ENCODE measurements at places on chromosomes 12 and 14.
A peak's percentile ranks its signal among the peaks of the same experiment; 100 is the strongest.

DNA sequence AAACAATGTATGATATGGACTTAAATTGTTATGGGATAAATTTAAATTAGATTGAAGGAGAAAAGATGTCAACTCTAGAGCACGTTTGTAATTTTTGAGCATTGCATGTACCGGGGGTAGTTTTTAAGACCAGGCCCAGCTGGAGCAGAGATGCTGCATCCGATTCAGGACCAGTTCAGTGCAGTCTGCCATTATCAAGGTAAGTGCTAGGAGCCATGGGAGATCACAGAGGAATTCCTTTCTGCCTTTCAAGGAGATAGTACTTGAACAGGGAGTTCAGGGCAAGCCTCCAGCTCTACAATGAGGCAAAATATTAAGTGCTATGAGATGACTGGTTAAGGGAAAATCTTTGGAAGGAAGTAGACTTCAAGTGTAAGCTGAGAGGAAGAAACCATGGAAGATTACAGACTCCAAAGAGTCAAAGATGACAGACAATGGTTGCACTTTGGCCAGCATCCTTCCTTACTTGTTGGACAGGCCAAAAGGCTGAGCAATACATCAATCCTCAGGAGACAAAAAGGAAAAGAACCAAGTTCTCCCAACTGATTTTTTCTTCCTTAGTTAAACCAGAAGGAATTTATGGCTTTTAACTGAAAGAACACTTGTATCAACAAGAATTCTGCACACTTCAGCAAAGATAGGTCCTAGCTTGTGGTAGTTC lies 113.2 kb upstream of the HIF1A start:
- DNase-seq: no peak

GRCh38 chr12:64170024-64170423 lies 52.1 kb downstream of the KICS2 start:
- DNase-seq: no peak

GRCh38 chr14:80455031-80455430 lies 243.7 kb upstream of the DIO2 start:
- no peak for DNase-seq

DNA sequence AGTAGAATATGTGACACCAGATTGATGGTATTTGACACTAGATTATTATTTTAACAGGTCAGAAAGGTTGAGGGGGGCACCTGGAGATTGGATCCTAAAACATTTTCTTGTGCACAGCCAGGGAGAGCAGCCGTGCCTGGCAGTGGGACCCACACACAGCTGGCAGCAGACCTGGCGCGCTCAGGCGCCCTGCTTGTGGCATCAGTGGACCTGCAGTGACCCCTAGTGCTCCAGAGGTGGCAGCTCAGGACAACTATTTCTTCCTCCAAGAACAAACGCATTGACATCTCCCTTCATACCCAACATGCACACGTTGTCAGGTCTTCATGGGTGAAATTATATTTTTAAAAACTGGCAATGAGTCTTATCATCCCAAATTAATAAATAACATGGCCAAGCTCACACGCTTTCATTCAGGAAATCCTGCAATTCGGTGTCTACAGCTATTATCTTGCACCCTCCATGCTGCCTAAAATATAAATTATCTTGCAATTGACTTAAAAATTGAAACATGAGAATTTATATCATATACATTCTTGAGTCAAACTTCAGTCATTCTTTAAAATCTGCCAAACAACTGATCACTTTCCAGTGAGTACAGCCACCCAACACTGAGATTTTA lies 7.7 kb upstream of the TMEM132D start:
- DNase-seq: no peak

GRCh38 chr12:45994736-45995135 lies 4.4 kb upstream of the SCAF11 start:
- DNase-seq: no peak

- peak; percentile 79 for DNase-seq
Observed at GRCh38 chr14:85106506-85106905, 423.4 kb upstream of the FLRT2 start.

- no peak for DNase-seq
Observed at GRCh38 chr14:71338153-71338552, 430.9 kb downstream of the PCNX1 start.

GRCh38 chr12:82627799-82628198 lies 58.9 kb upstream of the TMTC2 start:
- no peak for DNase-seq

- DNase-seq: no peak
Observed at GRCh38 chr14:56217380-56218045, 99.3 kb downstream of the PELI2 start.

GRCh38 chr12:124837958-124838803 lies 25.5 kb downstream of the SCARB1 start:
- DNase-seq: no peak

- peak; percentile 7 for DNase-seq
Observed at GRCh38 chr14:80465546-80466220, 254.4 kb upstream of the DIO2 start.

GRCh38 chr14:62126879-62127478 lies 364.8 kb downstream of the SNAPC1 start:
- peak; percentile 38 for DNase-seq

- DNase-seq: no peak
Observed at GRCh38 chr14:69860221-69860620, 19.0 kb upstream of the SMOC1 start.

DNA sequence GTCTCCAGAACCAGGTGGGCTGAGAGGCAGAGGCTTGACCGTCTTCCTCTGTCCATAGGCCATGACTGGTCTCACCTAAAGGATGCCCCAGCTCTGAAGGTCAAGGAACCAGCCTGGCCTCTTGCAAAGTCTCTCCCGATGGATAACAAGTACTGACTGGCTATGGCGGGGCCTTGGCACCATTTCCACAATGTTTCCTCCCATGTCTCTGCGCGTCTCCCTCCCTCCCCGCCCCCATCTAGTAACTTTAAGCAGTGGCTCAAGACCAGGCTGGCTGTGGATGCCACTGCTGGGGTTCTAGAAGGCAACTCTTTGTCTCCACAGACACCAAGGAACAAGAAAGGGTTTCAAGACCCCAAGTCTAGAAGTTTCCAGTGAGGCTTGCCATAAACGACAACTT lies 275.5 kb downstream of the DPF3 start:
- no peak for DNase-seq

DNA sequence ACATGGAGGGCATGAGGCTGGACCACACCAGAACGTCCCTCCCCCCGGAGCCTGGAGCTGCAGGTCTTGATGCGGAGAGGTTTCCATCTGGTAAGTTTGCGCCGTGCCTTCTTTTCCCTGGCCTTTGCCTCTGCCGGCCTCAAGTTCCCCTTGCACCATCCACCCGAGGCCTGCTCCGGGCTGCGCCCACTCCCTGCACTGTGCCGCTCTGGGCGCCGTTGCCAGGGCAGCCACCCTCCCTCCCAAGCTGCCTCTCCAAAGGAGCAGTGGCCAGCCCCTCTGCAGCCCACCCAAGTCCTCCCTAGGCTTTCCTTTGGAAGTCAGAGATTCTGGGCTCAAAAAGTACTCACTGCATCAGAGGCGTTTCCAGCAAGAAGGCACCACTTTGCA lies 46.2 kb upstream of the MEG3 start:
- DNase-seq: no peak

DNA sequence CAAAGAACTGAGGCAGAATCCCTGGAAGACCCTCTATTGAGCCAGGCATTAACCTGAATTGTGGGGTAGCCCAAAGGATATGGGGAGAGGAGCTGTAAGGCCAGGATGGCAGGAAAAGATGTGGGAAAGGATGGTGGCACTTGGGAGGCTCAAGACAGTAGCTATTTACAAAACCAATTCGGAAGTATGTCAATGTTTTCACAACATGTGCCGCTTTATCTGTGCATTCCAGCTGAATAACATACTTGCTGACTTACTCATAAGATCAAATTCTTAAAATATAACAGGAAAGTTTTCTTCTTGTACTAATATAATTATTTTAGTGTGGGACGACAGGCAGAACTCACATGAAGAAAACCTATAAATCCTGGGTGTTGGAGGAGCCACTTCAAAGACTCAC lies 10.6 kb downstream of the BBS10 start:
- DNase-seq: no peak

DNA sequence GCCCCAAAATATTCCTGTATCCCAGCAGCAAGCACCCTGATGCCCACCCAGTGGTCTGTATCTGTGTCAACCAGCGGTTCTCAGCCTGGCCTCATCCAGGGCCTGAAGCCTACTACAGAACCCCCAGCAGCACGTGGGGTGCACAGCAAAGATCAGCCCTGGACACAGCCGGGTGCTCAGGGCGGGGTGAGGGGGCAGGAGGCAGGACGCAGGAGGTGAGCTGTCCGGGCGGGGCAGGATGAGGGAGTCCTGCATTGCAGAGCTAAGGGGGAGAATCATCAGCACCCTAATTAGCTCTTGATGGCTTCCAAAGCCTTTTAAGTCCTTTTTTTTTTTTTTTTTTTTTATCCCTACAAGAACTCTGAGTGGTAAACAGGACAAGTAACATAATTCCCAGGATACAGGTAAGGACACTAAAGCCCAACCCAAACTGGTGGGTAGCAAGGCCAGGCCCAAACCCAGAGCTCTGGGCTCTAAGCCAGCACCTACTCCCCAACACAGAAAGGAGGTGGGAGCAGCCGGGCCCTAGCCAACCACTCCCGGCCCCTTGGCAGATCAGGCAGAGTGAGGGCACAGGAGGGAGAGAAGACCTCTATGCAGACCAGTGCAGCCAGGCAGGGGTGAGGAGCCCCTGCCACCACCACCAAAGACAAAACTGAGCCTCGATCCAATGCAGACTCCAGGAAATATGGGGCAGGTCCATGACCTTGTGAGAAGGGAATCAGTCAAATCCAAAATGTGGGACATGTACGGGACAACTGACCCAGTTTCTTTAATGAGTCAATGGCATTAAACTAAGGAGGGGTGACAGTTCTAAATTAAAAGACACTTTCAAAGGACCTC lies 32.3 kb upstream of the EIF5 start:
- no peak for DNase-seq

GRCh38 chr12:111826316-111826715 lies 15.7 kb upstream of the MAPKAPK5 start:
- no peak for DNase-seq

- peak; percentile 20 for DNase-seq
Observed at GRCh38 chr12:41123871-41124270, 64.2 kb upstream of the PDZRN4 start.

DNA sequence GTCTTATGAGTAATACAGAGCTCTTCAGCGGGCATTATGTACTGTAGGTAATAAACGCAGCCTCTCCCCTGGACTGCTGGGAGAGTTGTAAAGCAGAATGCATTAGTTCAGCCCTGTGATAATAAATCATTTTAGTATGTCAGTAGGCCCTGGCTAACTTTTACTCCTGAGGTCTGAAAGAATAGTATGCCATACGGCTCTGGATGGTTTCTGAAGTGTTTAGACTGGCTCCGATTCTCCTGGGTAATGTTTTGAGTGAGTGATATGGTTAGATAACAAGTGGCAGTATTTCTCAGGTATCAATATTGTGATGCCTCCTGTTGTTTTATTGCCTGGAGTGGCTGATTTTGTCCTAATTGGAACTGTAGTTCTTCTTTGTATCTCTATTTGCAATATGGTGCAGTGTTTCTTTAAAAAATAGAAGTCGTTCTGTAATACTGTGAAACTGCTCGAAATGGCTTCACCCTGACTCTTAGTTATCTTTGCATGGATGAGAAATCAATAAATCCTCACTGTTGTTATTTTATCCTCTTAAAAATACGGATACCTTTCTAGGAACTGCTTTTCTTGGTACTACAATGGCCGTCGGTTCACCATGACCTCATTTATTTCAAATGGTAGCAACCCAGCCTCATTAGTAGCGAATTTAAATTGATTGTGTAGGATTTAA lies 100.2 kb downstream of the PDZRN4 start:
- peak; percentile 73 for DNase-seq

DNA sequence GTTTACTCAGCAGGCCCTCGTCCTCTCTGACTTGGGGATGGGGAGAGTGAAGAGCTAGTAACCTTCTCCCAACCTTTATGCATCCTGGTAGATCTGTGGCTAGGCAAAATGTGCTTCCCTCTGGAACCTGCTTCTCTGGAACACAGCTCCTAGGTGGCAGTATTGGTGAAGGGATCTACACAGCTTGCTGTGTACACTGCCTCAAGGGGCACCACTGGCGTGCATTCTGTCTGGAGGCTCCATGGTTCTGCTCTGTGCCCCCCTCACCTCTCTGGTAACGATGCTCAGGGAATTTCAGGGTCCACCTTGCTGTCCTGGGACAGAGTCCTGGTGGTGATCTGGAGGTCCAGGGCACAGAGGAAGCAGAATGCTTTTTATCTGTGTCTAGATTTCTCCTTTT lies 43.5 kb upstream of the KCNA5 start:
- no peak for DNase-seq

DNA sequence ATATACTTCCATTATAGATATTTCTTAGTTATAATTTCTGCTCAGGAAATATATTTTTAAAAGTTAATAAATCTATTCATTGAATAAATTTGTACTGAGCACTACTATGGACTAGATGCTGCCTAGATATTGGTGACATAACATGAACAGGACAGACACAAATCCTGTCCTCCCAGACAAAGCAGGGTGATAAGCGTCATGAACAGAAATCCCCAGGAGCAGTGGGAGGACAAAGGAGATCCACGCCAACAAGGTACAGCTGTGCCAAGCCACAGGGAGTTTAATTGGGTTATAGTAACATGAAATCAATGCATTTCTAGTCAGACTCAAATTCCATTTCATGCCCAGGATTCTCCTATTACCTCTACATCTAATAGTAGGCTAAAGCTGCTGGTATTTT lies 171.8 kb upstream of the CPNE8 start:
- DNase-seq: no peak

GRCh38 chr14:44010071-44010470 lies 497.0 kb downstream of the FSCB start:
- no peak for DNase-seq

- DNase-seq: no peak
Observed at GRCh38 chr12:57090924-57091637, 2.2 kb downstream of the NAB2 start.

DNA sequence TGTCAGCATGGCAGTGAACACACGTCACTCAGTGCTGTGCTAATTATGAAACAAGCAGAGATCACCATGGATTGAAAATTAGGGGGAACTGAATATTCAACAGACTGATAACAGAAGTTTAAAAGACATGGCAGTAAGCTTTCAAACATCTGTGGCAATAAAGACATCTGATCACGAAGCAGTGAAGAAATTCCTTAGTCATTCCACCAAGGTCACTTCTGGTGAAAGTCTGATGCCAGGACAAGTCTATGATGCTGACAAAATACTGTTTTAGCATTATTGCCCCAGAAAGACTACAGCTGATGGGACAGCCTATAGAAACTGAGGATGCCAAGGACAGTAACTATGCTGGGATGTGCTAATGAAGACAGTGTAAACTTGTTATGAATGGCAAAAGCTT lies 126.9 kb upstream of the RBM19 start:
- no peak for DNase-seq

DNA sequence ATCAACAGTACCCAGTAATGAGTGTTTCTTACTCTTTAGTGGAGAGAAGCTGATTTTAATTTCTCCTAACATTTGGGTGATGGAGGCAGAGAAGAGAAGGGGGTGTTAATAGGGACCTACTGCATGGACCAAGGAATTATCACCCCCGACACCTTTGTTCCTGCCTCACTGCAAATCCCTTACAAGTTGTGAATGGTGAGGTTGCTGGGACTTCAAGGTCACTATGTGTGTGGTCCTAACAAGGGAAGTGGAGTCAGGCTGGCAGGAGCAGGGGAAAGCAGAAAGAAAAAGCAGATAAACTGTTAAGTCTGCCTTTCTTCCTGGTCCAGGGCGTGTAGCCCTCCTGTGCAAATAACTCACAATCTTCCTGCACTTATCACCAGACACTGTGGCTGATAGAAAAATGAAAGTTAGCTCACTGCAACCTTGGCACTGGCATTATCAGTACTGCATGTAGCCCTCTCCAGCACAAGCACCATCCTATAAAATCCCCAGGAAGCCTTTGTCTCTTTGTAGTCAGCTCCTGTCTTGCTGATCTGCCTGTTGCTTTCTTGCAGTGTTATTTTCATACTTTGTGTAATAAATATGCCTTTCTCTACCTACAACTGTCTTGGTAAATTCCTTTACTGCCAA lies 112.3 kb upstream of the DNM1L start:
- DNase-seq: no peak
